ENCODE measurements at places on chromosomes 11 and 22.

GRCh38 chr22:38259370-38259769 lies 13.4 kb downstream of the TMEM184B start:
- no peak overlapping the region for H3K4me3 ChIP-seq
- H3K4me1 ChIP-seq, result peaks cover 26% of the 10 kb centered on the region
- H3K27ac ChIP-seq, result no peak overlapping the region
- DNase-seq, result no peak

DNA sequence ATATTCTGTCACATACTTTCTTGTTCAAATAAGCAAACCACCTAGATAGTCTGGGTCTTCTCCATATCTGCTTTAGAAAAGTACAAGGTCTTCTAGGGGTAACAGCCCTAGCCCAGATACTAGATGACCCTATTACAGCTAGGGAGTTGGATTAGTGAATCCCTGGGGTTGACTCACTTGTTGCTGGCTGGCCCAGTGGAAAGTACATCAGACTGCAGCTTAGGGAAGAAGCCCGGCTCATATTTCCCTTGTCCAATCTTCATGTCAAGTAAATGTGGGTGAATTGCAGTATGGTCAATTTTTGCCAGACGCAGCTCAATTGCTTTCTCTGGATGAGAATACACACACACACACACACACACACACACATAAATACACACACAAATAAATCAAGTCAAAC lies 79.1 kb upstream of the SCUBE2 start:
- H3K27me3 ChIP-seq, result no peaks in the 10 kb centered on the region
- H3K36me3 ChIP-seq, result peaks cover 37% of the 10 kb centered on the region
- no peak overlapping the region for H3K27ac ChIP-seq
- DNase-seq, result no peak
- H3K4me3 ChIP-seq, result no peak overlapping the region

GRCh38 chr11:96222102-96222501 lies 120.9 kb downstream of the MAML2 start:
- H3K4me3 ChIP-seq, result peak overlapping the region; percentile 68
- H3K27me3 ChIP-seq, result no peaks in the 10 kb centered on the region
- H3K27ac ChIP-seq, result peak overlapping the region; percentile 64
- H3K4me1 ChIP-seq, result peaks cover 90% of the 10 kb centered on the region
- H3K36me3 ChIP-seq, result peaks cover 4% of the 10 kb centered on the region

- H3K27me3 ChIP-seq, result peaks cover 11% of the 10 kb centered on the region
- no peaks in the 10 kb centered on the region for H3K36me3 ChIP-seq
- no peak overlapping the region for H3K27ac ChIP-seq
- peaks cover 75% of the 10 kb centered on the region for H3K4me1 ChIP-seq
Measured at GRCh38 chr11:122721964-122722266, 66.4 kb downstream of the UBASH3B start.

GRCh38 chr22:38824585-38824984 lies 19.2 kb downstream of the NPTXR start:
- peak; percentile 54 for DNase-seq
- no peak overlapping the region for H3K27ac ChIP-seq
- H3K4me3 ChIP-seq, result no peak overlapping the region
- no peaks in the 10 kb centered on the region for H3K27me3 ChIP-seq
- no peaks in the 10 kb centered on the region for H3K36me3 ChIP-seq

DNA sequence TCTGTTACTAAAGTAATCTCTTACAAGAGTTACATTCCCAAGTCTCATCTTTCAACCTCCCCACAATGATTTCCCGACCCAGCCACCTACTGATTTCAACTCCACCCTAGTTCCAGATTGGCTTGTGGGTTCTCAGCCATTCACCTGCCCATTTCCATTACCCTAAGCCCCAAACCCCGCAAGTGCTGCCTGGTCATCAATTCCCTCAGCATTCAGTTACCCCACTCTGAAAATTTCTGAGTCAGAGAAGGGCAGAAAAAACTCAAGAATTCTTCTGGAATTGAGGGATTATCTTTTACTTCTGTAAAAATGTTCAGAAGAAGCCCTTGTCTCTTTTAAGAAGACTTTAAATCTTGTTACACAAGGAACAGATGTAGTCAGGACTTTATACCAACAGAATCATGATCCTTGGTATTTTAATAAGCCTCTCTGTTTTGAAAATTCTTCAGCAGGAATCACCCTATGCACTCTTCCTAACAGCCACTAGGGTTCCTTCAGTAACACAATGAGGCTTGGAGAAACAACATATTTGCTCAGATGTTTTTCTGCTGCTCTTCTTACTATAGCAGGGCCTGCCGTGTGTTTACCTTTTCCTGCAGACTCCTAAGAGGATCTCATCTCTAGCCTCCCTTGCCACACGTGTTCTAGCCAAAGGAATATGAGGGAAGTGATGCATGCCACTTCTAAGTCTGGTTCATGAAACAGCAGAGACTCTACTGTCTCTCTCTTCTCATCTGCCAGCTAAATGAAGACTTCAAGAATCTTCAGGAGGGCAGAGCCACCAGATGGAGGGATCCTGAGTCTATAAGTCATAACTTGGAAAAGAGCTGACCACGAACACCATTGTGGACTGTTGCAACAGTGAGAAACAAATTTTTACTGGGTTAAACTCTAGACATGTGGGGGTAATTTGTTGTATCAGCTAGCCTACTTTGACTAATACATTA lies 29.3 kb upstream of the PAMR1 start:
- no peak overlapping the region for H3K27ac ChIP-seq
- DNase-seq, result no peak
- no peak overlapping the region for H3K4me3 ChIP-seq

GRCh38 chr11:134573857-134574256 lies 161.8 kb upstream of the B3GAT1 start:
- no peak overlapping the region for H3K4me3 ChIP-seq
- no peaks in the 10 kb centered on the region for H3K36me3 ChIP-seq
- no peaks in the 10 kb centered on the region for H3K4me1 ChIP-seq
- no peak overlapping the region for H3K27ac ChIP-seq
- H3K27me3 ChIP-seq, result peaks cover 5% of the 10 kb centered on the region

- H3K4me3 ChIP-seq, result no peak overlapping the region
- no peaks in the 10 kb centered on the region for H3K27me3 ChIP-seq
- no peaks in the 10 kb centered on the region for H3K36me3 ChIP-seq
- H3K4me1 ChIP-seq, result no peaks in the 10 kb centered on the region
Measured at GRCh38 chr11:133038850-133039249, 493.5 kb downstream of the OPCML start.

DNA sequence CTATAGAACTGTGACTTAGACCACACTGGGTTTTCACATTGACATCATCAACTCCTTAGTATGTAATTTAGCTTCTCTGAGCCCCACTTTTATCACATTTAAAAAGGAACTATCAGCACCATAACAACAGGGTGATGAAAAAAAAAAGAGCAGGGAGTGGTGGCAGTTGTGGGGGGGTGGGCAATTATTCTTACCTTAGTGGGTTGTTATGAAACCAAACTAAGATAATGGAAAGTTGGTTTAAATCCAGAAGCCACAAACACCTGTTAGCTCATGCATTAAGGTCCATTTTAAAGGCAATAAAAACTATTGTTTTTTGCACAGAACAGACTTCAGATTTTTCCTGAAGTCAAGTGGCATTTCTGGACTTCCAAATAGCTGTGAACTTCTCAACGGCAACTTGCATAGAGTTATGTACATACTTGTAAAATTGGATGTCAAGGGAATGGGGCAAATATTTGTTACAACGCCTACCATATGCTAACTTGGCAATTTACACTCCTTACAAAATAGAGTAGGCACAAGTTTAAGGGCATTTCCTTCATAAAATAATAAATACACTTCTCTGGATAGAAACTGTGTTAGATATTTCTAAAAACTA lies 793.6 kb downstream of the DLG2 start:
- no peaks in the 10 kb centered on the region for H3K27me3 ChIP-seq
- H3K4me3 ChIP-seq, result no peak overlapping the region
- peaks cover 2% of the 10 kb centered on the region for H3K36me3 ChIP-seq
- H3K4me1 ChIP-seq, result no peaks in the 10 kb centered on the region

DNA sequence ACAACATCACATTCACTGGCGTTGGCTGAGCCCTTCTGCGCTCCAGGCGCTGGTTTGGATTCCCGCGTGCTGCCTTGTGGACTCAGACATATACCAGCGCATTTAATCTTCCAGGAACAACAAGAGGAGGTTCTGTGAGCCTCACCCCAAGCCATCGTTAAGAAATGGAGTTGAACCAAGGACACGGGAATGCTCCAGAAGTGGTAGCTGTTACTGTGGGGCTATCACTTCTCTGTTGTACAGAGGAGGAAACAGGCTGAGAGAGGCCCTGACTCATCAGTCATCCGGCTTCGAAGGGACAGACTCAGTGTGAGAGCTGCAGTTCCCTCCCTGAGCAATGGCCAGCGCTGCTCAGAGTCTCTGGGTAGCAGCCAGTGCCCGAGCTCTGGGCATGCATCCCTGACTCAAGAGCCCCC lies 291.3 kb downstream of the TBC1D22A start:
- no peak overlapping the region for H3K27ac ChIP-seq
- H3K4me3 ChIP-seq, result no peak overlapping the region
- H3K4me1 ChIP-seq, result peaks cover 8% of the 10 kb centered on the region
- no peak for DNase-seq
- no peaks in the 10 kb centered on the region for H3K27me3 ChIP-seq
- no peaks in the 10 kb centered on the region for H3K36me3 ChIP-seq

- no peak overlapping the region for H3K4me3 ChIP-seq
- no peak for DNase-seq
- H3K27me3 ChIP-seq, result peaks cover 7% of the 10 kb centered on the region
- H3K36me3 ChIP-seq, result no peaks in the 10 kb centered on the region
Measured at GRCh38 chr22:45574069-45574703, 71.5 kb downstream of the FBLN1 start.

DNA sequence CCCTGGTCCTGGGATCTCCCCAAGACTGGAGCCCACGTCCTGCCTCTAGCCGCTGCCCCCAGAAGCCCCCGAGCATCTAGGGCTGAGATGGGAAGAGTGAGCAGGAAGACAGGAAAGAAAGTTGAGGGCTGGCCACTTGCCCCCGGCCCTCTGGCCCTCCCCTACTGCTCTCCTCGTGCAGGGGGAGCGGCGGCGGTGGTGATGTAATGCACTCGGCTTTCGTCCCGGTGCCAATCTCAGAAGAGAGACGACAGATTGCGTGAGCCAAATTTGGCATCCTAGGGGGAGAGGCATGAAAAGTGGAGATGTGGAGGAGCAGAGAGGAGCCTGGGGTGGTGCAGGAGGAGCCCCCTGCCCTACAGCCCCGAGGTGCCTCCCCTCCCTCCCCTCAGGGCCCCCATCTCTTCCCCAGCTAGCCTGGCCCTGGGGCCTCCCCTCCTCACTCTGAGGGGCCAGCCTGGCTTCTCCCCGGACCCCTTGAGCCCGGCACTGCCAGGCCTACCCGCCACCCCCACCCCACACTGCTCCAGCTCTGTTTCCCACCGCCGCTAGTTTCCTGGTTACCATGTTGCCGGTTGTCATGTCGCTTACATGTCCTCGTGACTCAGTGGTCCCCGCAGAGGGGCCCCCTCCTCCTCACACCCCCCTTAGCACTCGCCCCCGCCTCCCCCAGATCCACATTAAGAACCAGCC lies 2.5 kb downstream of the KCNJ4 start:
- peaks cover 59% of the 10 kb centered on the region for H3K27me3 ChIP-seq
- H3K36me3 ChIP-seq, result no peaks in the 10 kb centered on the region
- H3K4me1 ChIP-seq, result peaks cover 6% of the 10 kb centered on the region

GRCh38 chr22:32203181-32204039 lies 1.5 kb downstream of the RFPL2 start:
- H3K36me3 ChIP-seq, result no peaks in the 10 kb centered on the region
- H3K27ac ChIP-seq, result no peak overlapping the region
- peaks cover 48% of the 10 kb centered on the region for H3K4me1 ChIP-seq

GRCh38 chr11:83044958-83045712 lies 26.6 kb downstream of the RAB30 start:
- H3K36me3 ChIP-seq, result peaks cover 3% of the 10 kb centered on the region
- peak overlapping the region; percentile 55 for H3K4me3 ChIP-seq
- H3K27ac ChIP-seq, result peak overlapping the region; percentile 72
- H3K4me1 ChIP-seq, result peaks cover 30% of the 10 kb centered on the region
- no peaks in the 10 kb centered on the region for H3K27me3 ChIP-seq

GRCh38 chr11:96254854-96255253 lies 88.1 kb downstream of the MAML2 start:
- peak overlapping the region; percentile 98 for H3K27ac ChIP-seq
- H3K4me3 ChIP-seq, result peak overlapping the region; percentile 78
- H3K27me3 ChIP-seq, result no peaks in the 10 kb centered on the region
- H3K36me3 ChIP-seq, result peaks cover 10% of the 10 kb centered on the region
- peaks cover 95% of the 10 kb centered on the region for H3K4me1 ChIP-seq

DNA sequence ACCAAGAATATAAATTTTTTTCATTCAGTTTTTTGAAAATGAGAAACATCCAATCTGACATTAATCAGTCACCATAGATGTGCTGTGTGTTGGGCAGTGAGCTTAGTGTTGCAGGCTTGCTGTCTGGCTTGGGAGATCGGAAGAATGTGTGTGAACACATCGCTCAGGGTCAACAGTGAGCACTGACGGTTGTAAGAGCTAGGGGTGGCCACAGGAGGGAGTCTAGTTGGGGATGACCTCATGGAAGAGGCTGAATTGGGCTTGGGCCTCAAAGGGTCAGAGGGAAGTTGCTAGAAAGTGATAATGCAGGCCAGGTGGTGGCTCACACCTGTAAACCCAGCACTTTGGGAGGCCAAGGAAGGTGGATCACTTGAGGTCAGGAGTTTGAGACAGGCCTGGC lies 375.4 kb downstream of the DDX10 start:
- peaks cover 2% of the 10 kb centered on the region for H3K36me3 ChIP-seq
- no peak for DNase-seq
- H3K27ac ChIP-seq, result no peak overlapping the region
- H3K4me3 ChIP-seq, result no peak overlapping the region

DNA sequence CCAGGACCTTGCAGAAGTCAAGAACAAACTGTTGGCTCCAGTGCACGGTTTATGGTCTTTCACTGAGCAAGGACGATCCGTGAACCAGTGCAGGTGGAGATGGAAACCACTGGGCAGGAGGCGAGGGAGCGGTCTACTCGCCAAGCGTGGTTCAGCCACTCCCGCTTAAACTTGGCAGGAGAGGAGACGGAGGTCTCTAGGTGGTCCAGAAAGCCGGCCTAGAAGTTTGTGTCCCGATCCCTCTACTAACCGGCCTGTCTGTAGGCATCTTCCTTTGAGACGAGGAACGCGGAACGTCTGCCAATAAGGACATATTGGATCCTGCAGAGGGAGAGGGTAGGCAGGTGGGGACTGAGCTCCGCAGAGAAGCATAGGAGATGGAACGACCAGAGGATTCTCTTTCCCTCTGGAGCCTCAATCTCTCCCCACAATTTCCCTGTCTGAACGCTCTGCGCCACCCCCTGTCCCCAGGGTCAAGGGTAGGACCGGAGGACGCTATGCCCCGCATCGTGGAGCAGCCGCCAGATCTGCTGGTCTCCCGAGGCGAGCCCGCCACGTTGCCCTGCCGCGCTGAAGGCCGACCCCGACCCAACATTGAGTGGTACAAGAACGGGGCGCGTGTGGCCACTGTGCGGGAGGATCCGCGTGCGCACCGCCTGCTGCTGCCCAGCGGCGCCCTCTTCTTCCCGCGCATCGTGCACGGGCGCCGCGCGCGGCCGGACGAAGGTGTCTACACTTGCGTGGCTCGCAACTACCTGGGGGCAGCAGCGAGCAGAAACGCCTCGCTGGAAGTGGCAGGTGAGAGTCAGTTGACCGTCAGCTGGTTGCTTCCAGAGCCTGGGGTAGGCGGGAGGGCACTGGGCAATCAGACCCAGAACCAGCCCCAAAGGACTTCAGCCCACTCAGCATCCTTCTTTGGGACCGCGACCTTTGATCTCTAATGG lies 3.4 kb downstream of the ROBO3 start:
- H3K27ac ChIP-seq, result no peak overlapping the region
- H3K4me1 ChIP-seq, result peaks cover 43% of the 10 kb centered on the region
- peaks cover 96% of the 10 kb centered on the region for H3K27me3 ChIP-seq
- H3K36me3 ChIP-seq, result no peaks in the 10 kb centered on the region
- H3K4me3 ChIP-seq, result peak overlapping the region; percentile 58
- peak; percentile 19 for DNase-seq

GRCh38 chr11:37804666-37805065 lies 1206.6 kb upstream of the RAG2 start:
- H3K27ac ChIP-seq, result no peak overlapping the region
- H3K27me3 ChIP-seq, result no peaks in the 10 kb centered on the region
- H3K4me1 ChIP-seq, result no peaks in the 10 kb centered on the region
- no peak overlapping the region for H3K4me3 ChIP-seq
- no peaks in the 10 kb centered on the region for H3K36me3 ChIP-seq
- no peak for DNase-seq

Measured in activated T-cell treated with anti-CD3 and anti-CD28 coated beads, Interleukin-2, amount 50 U/mL, for 72 hours (primary cell).